ENCODE measurements at places on chromosomes 5 and 9.

DNA sequence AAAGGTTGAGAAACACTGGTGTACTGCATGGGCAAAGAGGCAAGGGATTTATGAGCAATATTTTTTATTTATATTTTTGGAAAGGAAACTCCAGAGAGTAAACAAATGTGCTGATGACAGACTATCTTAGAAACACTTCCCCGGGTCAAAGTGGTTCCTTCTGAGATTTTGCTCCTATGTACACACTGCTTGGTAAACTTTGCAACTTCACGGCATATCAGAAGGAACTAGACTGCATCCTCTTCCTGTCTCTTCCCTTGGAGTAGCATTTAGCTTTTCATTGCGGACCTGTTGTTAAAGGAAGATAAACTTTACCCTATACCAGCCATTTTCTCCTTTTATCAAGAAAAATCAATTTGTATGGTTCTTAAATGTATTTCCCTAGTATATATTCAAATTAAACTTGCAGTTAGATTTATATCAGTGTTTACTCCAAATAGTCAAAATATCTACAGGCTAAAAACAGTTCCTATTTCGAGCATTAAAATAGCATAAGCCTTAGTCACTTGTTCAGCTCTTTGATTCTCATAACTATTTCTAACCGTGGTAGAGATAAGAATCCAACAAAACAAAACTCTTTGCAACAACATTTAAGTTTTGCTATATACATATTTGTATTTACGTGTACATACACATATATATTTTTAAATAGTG is 48.0 kb upstream of the LRRC19 start:
- no peak for DNase-seq

DNA sequence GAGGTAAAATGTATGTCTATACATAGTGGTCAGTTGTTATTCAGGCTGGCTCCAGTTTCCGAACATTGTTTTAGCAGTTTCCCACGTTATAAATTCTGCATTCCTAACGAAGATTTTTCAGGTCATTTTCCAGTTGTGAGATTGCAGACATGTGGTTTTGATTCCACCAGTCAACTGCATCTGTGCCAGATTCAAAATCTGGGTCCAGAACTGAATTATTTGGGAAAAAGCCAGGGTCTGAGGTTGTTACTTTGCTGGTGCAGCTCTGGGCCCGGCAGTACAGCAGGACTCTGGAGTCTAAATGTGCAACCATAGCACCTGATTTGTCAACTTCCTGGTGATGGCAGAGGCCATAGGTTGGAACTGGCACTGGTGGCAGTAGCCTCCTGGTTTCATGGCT is 105.7 kb upstream of the MEGF10 start:
- no peak for DNase-seq

DNA sequence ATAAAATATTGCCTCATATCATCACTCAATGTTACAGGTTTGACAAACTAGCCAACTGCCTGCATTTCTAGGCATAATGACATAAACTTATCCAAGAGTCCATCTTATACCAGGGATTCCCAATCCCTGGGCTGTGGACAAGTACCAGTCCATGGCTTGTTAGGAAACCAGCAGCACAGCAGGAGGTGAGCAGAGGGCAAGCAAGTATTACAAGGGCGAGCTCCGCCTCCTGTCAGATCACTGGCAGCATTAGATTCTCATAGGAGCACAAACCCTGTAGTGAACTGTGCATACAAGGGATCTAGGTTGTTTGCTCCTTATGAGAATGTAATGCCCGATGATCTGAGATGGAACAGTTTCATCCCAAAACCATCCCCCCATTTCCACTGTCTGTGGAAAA is 144.9 kb downstream of the PRKACG start:
- DNase-seq: no peak

DNA sequence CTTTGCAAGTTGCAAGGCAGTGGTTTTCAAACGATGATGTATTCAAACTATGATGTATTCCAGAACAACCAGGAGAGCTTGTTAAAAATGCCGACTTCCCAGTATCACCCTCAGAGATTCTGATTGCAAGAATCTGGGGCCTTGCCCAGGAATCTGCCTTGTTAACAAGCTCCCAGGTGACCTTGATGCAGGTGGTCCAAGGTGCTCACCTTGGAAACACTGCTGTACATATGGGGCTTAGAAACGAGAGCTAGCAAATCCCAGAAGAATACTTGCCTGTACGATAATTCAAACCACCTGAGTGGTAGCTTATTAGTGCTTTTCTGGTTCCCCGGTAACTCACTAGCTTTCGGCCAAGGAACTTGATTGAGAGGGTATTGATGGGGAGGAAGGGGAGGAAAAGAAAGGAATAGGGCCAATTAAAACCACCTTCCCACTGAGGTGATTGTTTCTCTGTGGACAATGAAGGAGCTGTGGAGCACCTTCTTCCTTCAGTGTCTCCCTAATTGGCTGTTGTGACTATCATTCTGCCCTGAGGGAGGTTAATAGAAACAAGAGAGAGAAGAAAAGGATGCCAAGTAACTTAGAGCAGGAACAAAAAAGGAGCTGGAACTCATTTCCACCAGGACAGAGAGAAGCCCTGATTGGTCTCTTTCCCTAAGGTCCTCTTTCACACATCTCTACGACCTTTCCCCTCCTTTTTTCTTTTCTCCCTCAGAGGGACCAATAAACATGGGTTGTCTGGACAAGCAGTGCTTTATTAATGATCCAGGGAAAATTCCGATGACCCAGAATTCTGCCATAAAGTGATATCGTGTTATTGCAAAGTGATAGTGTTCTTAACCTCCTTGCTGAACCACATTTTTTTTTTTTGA is 218.8 kb downstream of the TMEM167A start:
- no peak for DNase-seq

- DNase-seq: no peak
Observed at GRCh38 chr5:61625681-61626621, 293.9 kb downstream of the ZSWIM6 start.

DNA sequence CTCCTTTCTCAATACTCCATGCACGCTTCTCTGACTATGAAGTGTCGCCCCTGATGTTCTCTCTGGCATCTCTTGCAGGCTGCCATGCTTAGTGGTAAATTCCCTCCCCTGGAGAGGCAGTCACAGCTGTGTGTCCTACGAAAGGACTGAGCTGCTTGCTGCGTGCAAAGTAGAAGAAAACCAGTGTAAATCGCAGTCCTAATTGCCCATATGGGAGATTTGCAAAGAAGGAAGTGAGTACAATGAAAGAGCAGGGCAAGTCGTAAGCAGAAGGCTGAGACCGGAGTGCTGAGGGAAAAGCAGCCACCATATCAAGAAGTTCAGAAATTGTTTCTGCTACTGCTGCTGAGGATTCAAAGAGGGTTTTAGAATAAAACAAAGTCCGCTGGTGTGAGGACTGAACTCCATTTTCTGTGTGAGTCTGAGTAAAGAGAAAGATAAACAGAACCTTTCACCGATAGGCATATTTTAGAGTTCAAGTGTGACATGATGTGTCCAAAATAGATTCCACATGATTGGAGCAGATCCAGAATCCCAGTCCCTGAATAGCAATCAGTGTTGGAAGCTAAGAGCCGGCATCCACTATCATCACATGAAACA is 507.8 kb upstream of the MPDZ start:
- DNase-seq: no peak

DNA sequence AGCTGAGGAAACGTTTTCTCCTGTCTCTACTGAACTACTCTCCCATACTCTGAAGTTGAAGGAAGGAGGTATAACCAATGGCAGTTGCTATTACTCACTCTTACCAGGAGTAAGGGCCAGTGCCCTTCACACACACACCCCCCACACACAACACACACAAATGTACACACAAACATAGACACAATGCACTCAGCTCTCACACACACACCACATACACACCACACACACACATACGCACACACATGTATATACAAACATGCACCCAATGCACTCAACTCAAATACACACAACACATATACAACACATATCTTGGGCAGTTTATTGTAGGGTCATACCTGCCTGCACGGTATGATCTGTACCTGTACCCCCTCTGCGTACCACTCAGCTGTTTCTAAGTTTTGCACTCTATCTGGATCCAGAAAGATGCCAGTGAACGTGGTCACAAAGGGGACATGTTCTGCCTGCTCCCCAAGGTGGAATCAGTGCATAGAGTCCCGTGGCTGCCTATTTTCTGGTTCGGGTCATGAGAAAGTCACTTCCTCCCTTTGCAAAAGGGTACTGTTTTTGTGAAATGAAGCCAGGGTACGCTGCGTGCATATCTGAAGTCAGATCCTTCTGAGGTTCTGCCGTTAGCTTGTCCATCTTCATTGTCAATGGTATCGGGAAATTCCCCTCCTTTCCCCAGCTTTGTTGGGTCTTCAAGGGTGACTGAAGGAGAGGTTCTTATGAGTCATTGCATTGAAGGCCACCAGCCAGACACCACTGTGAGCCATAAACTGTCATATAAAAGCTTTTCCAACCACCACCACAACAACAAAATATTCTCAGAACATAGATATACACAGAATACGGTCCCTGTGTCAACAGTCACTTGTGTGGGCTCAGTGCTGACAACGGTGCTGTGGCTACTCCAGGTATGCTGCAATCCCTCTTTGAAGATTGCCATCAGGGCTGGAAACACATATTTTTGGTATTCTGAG is 131.9 kb downstream of the UGCG start:
- DNase-seq: no peak

DNA sequence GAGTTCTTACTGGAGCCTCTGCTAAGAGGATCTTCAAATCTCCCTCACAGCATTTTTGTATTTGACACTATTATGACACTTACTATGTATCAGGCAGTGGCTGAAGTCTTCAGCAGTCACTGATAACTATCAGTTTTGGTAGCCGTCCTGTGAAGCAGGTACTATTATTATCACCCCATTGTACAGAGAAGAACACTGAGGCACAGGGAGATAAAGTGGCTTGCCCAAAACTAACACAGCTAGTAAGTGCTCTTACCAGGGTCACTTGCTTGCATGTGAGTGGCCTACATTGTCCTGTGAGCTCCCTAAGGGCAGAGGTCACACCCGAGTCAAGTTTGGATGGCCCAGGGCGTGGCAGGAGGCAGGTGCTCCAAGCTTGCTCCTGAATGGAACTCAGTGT is 16.8 kb downstream of the GABBR2 start:
- DNase-seq: no peak

DNA sequence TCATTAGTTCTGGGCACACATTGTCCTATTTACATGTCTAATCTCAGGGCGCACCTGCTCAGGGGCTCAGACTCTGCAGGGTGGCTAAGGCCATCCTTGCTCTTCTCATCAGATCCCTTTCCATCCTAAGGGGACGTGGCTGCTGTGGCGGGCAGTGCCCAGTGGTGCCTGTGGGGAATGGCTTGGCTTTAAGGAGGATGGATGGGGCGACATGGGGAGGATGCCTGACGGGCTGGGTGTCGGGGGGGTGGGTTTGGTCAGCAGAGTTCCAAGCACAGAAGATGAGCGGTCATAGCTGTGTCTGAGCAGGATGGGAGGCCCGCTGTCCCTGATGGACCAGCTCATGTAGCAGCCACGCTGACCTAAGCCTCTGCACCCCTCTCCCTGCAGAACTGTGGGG is 40.9 kb upstream of the SUSD3 start:
- DNase-seq: no peak

DNA sequence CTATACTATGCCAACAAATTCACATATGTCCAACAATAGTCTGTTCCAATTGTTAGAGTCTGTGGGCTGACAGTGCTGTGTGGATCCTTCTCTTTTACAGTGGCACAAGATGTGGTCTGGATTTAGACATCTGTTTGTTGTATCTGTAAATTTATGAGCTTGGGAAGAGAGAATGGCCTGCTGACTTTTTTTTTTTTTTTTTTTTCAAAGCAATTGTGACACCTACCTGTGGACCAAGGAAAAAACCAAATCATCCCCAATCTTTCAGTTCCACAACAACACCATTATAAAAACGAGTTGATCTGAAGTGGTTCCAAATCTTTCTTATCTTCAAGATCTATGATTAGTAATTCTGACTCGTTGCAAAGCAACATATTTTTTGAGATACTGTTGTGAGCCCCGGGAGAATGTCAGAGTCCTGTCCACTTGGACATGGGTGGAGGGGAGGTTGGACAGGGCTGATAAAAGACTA is 4.9 kb downstream of the IRX2 start:
- no peak for DNase-seq

GRCh38 chr5:161165998-161166660 is 314.1 kb upstream of the ATP10B start:
- no peak for DNase-seq

GRCh38 chr5:136200761-136201160 is 7.8 kb upstream of the SMIM32 start:
- no peak for DNase-seq

GRCh38 chr9:134217431-134218210 is 53.3 kb upstream of the RNU6ATAC start:
- no peak for DNase-seq

- no peak for DNase-seq
Observed at GRCh38 chr5:168059131-168059530, 232.3 kb upstream of the WWC1 start.

GRCh38 chr9:30519166-30519565 is 1865.3 kb upstream of the ACO1 start:
- no peak for DNase-seq

DNA sequence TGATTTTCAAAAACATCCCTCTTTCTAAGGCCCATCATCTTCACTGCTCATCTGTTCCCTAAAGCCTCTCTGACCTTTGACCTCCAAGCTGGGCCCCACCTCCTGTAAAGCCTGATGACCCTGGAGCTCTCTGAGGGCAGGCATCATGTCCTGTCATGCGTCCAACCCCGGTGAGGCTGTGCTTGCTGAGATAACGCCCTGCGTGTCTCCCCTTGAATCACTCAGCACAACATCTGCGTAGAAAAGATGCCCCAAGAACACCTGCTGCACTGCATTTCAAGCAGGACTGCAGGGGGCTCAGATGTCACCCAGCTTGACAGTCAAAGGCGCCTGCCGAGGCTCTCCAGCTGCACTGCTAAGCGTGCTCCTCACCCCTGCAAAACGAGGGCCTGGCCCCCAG is 78.0 kb downstream of the OTULIN start:
- DNase-seq: no peak

All from T-helper 1 cell (primary cell).